CD14-positive monocyte (primary cell): ENCODE measurements at places on chromosomes 6 and 20. TPM values are rescaled to one million over a fixed set of nuclear protein-coding genes. Genes with fewer than 3 reads are reported as not detected.

DNA sequence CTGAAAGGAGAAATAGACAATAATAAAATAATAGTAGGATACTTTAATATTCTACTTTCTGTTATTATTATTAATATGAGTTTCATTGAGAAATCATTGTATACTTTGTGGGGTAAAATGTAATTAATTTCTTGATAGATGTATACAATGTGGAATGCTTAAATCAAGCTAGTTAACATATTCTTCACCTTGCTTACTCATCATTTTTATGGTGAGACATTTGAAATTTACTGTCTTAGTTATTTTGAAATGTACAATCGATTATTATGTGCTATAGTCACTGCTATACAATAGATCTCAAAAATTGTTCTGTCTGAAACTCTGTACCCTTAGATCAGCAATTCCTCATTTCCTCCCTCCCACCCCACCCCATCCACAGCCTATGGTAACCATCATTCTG lies 720.3 kb downstream of the RNF144B start:
- DNase-seq = no peak

DNA sequence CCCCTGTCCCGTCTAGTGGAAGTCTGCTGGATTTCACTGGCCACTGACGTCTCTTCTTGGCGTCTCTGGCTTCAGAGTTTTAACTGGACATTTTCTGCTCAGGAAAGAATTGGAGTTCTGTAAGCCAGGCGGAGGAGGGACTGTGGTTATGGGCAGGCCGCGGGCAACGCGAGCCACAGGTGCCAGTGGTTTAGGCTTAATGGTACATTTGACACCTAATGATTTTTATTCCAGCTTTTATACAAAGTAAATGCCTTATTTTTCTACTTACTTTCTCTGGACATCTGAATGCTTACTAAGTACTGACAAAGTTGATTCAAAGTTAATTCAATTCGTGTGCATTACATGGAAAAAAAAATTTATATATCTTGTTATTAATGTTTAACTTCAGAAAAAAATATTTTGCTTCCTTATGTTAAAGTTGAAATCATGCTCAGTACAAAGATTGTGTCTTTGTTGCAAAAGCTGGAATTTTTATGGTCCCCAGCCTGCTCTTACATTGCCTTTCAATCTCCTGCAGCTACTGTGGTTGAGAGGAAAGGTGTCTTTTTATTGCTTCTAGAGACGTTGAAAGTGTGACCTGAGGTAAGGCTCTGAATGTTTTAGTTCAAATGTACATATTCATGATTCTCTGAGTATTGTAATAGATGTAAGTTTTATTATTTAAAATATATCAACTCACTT lies 231.0 kb downstream of the SMOC2 start:
- DNase-seq = no peak

- no peak for DNase-seq
These were observed 39.7 kb upstream of the SAYSD1 start for GRCh38 chr6:39154705-39155104.

GRCh38 chr6:169921217-169921616 lies 169.8 kb downstream of the ERMARD start:
- DNase-seq = peak; percentile 25

DNA sequence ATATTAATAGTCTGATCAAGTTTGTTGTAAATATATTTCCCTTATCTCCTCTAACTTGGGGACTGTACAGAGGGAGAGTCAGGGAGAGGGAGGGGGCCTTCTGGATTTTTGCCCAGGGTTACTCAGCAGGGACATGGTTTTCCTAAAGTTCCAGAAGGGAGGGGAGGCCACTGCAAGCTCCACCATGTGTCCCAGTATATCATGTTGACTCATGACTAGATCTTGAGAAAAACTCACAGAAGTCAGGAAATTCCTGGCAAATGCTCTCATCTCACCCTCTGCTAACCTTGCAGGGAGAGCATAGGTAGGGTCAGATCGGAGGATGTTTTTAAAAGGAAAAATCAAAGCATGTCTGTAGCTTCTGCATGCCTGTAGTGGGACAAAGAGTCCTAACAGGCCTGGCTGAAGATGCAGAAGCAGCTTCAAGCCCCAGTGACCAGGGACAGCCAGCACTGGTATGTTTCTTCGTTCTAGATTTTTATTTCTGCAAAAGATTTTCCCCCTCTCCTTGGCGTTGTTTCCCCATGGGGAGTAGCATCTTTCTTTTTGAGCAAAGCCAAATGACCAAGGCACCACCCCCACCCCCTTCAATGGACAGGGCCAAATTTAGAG lies 272.9 kb upstream of the SUPT3H start:
- DNase-seq = no peak

GRCh38 chr6:126685182-126685581 lies 345.3 kb downstream of the CENPW start:
- no peak for DNase-seq

The UBE2C gene
- polyA plus RNA-seq = 0.15 TPM in 1 of 2 replicates, not detected in the other

The BCAS4 gene
- polyA plus RNA-seq = 0.16 TPM in 1 of 2 replicates, not detected in the other

DNA sequence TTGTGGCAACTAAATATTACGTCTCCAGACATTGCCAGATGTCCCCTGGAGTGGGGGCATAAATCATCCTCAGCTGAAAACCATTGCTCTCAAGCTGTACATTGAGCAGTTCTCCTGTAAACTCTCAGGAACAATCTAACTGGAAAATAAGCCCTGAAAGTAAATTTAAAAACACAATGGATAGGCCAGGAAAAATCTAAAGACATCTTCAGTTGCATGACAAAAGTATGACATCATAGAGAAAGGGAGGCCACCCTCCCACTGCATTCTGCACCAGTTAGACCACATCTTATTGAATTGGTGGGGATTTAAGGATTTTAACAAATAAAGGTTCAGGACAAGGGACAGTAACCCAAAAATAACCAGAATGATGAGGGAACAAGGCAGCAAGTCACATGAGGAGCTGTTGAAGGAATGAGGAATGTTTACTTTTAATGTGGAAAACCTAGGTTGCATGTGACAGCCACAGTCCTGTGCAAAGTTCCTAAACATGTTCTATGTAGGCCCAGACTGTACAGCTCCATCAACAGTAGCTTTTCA lies 5.3 kb downstream of the PLA2G7 start:
- no peak for DNase-seq

DNA sequence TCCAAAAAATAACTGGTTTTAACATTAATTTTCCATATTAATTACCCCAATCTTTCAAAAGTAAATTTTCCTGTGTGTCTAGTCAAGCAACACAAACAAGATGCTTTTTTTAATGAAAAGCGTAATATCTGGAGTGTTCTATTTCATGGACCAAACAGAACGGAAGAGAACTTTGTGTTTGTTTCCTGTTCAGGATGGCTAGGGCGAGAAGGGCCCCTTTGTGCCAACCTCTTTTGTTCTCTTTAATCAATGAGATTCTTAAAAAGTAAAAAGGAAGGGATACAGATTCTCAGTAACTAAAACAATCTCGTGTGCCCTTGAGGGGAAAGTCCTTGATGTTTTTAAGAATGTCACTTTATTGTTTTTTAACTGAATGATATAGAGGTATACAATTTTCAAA lies 55.7 kb downstream of the GNAS start:
- DNase-seq = no peak

DNA sequence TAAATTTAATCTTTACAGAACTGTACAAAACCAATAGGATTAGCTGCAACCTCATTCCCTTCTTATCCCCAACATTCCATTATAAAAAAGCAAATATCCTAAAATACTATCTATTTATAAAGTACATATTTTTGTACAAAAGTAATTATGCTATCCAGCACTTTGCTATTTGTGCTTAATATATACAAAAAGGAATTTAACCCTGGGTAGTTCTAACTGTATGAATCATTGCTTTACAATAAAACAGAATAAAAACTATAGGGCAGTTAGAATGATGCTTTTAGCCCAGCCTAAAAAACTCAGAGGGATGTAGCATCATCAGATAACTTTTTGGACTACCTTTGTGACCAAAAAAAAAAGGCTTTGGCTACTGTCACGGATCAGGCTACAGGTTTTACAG lies 49.9 kb upstream of the KLHL31 start:
- DNase-seq = no peak

The BRPF3 gene
- polyA plus RNA-seq = 1.3 TPM

DNA sequence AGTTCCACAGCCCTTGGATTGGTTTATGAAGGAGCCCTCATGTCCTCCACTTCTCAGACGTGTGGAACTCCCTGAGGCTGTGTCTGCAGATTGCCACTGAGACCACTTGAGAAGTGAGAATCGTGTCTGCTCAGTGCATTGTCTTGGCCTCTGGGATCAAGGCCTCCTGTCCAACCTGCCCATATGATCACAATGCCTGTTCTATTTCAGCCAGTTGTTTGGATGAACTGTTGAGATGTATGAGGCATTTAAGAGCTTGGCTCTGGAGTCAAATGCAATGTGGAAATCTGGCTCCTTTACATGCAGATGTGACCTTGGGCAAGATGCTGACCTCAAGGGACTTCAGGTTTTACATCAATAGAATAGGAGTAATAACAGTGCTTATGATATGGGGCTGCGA lies 125.9 kb downstream of the SLC24A3 start:
- DNase-seq = no peak

The GMPR gene
- 1.9 and 4.3 TPM in 2 replicates for polyA plus RNA-seq

DNA sequence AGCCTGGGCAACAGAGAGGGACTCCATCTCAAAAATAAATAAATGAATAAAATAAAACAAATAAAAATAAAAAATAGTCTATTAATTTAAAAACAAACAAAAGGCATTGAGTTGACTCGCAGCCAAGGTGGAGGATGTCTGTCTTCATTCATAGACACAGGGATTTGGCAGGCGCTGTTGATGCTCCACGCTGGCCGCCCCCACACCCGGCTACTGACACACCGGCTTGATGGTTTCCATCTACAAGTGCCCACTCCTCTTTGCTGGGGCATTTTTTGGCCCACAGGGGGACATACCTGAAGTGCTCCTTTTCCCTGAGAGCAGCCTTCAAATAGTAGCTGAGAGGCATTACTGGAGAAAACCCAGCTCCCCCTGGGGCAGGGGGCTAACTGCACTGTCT lies 178.3 kb upstream of the RALGAPA2 start:
- DNase-seq = no peak
